ENCODE measurements at places on chromosomes 3 and 15.
A peak's percentile ranks its signal among the peaks of the same experiment; 100 is the strongest.

- peak; percentile 14 for DNase-seq
Measured at GRCh38 chr15:63971427-63971805, 74.9 kb downstream of the DAPK2 start.

DNA sequence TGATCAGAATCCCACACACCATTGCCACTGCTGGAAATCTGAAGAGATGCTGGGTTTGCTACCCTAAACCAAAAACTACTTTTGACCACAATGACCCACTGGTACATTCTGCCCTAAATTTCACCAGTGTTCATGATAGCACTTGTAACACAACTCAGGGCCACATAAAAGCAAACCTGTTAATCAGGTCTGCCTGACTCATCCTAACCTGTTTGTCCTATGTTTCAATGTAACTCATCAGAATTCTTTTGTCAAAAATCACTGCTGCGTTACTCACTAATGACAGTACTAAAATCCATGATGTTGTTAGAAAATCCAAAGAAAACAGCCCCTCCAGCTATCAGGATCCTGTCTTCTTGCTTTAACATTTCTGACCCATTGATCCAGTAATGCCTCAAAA, 55.6 kb upstream of the XCR1 start:
- no peak for DNase-seq

DNA sequence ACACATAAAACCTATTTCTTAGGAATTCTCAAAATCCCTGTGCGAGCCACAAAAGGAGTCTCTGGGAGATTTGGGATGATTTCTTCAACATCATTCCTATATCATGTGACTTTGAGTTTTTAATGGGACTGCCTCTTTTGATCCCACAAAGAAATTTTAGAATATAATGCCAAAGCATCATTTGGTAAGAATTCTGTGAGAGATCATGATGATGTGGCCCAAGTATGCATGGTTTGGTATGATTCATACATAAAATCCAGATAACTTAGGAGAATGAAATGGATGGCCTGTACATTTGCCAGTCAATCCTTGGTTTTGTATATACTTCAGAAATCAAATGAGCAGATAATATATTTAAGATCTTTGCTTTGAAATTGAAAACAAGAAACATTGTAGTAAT, 61.3 kb downstream of the UBE2E2 start:
- DNase-seq = no peak

GRCh38 chr3:45214061-45214680, 11.9 kb downstream of the TMEM158 start:
- DNase-seq = no peak
